ENCODE measurements at places on chromosomes 16 and 17. TPM values are rescaled to one million over a fixed set of nuclear protein-coding genes. Genes with fewer than 3 reads are reported as not detected.
A peak's percentile ranks its signal among the peaks of the same experiment; 100 is the strongest.

DNA sequence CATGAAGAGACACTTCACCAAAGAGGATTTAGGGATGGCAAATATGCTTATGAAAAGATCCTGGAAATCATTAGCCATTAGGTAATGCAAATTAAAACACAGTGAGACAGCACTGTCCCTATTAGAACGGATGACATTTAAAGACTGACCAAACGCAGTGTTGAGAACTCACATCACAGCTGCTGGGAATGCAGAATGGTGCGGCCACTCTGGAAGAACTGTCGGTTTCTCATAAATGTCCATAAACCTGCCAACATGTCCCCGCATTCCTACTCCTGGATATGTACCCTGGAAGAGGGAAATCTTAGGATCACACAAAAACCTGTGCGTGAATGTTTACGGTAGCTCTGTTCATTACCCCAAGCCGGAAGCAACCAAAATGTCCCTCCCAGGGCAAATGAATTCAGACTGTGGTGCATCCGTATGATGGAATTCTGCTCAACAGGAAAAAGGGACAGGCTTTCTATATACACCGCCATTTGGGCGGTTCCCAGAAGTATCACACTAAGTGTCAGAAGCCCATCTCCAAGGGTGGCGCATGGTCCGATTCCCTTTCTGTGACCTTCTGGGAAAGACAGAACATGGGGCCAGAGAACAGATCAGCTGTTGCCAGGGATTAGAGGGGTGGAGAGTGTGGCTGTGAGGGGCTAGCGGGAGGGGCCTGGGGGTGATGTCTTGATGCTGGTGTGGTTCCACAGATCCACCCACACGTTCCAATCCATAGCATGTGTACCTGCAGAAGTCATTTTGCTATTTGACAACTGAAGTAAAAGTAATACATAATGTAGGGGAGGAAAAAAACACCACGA is 197.2 kb upstream of the CHMP6 start:
- no peak for DNase-seq

- DNase-seq, result no peak
Measured at GRCh38 chr17:51703361-51704341, 443.3 kb downstream of the UTP18 start.

Gene ABCA8
- under 0.01 TPM for total RNA-seq

- peak; percentile 40 for DNase-seq
Measured at GRCh38 chr17:45857977-45858708, 13.5 kb downstream of the SPPL2C start.

GRCh38 chr16:66335704-66336329 is 30.7 kb upstream of the CDH5 start:
- DNase-seq, result no peak

- DNase-seq, result peak; percentile 83
Measured at GRCh38 chr17:81020767-81021497, 14.0 kb upstream of the BAIAP2 start.

DNA sequence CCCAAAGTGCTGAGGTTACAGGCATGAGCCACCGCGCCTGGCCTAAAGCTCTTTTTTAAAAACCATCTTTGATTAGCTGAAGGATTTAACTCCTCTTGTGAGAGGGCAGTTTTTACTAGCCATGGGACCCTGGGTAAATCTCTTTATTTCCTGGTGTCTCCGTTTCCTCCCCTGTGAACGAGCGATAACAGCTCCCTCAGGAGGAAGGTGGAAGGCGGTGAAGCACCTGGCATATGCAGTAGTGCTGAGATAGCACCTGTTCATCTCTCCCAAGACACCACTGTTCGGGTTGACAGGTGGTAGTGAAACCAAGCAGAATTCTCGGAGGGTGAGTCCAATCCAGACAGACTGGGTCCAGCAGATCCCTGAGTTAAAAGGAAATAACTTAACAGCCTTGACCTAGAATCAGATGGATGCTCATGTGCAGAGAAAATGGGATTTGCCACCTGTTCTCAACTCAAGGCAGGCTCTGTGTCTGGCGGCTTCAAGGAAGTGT is 86.2 kb downstream of the CRISPLD2 start:
- DNase-seq, result no peak

- DNase-seq, result no peak
Measured at GRCh38 chr17:13540546-13540945, 61.2 kb downstream of the HS3ST3A1 start.

DNA sequence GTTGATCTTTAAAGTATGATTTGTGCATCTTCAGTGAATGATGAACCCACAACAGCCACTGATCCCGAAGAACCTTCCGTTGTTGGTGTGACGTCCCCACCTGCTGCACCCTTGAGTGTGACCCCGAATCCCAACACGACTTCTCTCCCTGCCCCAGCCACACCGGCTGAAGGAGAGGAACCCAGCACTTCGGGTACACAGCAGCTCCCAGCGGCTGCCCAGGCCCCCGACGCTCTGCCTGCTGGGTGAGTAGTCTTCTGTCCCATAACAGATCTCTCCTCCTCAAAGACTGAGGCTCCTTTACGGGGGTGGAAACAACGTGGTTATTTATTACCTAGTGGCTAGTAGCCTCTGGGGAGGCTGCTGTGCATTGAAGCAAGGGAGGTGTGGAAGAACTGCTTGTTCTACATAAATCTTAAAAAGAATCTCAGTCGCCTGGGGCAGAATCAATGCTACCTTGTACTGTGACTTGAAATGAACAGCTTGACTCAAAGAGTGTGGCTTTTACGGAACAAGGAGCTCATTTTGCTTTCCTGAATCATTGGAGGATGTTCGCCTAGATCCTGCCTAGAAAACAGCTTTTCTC is 63.0 kb upstream of the CLEC18A start:
- DNase-seq, result no peak

DNA sequence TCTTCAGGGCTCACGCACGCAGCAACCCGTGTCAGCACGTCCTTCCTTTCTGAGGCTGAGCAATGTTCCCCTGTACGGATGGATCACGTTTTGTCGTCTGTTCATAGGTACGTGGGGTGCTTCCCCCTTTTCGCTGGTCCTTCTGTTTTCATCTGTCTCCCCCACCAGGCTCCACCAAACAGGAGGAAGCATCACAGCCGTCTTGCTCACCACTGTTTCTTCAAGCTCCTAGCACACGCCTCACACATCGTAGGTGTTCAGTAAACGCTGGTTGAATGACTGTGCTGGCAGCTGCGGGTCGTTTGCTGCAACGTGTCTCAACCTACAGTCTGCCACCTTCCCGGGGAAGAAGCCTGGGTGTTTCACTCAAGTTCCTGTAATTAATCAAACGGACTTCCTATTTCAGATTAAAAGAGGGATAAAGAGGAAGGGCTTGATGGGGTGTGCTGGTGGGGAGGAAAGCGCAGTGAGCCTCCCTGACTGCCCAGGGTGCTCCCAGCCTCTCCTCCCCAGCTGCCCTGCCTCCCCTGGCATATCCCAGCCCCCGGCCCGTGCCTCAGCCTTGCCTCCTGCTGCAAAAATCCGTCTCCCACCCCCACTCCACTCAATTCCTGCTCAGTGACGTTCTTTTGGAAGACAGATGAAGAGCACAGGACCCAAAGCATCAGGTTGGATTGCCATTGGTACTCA is 76.7 kb upstream of the DOC2B start:
- peak; percentile 34 for DNase-seq

Gene RAB11FIP4
- total RNA-seq, result not detected

Gene CA4
- total RNA-seq, result 8.5 TPM
